NCI-H1048 (cell line): ENCODE measurements at places on chromosomes 13 and 19.

- no peak for DNase-seq
Observed at GRCh38 chr13:44072536-44072935, 192.8 kb downstream of the LACC1 start.

DNA sequence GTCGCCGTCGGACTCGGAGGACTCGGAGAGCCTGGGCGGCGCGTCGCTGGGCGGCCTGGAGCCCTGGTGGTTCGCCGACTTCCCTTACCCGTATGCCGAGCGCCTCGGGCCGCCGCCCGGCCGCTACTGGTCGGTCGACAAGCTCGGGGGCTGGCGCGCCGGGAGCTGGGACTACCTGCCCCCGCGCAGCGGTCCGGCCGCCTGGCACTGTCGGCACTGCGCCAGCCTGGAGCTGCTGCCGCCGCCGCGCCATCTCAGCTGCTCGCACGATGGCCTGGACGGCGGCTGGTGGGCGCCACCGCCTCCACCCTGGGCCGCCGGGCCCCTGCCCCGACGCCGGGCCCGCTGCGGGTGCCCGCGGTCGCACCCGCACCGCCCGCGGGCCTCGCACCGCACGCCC, 2.5 kb upstream of the GRWD1 start:
- no peak for DNase-seq

- no peak for DNase-seq
Observed at GRCh38 chr13:22240716-22241115, 569.8 kb downstream of the FGF9 start.

DNA sequence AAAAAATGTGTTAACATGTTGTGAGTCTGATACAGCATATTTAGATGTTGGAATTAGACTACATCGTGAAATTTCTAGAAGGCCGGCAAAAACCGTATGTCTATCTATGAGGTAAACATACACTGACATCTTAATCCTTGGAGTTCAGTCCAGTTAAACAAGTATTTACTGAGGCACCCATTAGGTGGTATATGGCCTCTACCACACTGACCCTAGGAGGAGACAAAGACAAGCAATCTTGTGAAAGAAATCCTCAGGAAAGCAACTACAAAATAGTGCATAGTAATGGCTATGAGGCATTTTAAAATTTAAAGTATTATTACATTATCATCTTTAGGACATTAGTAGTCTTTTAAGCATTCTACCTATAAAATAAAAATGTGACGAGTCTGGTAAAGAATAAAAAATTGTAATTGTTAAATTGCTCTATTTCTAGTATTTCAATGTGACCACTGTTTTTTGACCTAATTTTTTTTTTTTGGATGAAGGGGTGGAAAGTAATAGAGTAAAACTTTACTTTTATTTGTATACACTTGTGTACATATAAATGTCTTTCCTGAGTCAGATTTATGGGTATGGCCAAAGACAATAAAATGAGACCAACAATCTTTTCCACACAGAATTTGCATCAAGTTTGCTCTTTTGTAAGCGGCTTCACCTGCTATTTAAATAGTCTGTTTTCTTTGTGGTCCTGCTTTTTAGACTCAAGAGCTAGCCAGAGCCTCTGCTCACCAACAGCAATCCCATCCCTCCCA, 50.5 kb downstream of the KATNAL1 start:
- DNase-seq: no peak

DNA sequence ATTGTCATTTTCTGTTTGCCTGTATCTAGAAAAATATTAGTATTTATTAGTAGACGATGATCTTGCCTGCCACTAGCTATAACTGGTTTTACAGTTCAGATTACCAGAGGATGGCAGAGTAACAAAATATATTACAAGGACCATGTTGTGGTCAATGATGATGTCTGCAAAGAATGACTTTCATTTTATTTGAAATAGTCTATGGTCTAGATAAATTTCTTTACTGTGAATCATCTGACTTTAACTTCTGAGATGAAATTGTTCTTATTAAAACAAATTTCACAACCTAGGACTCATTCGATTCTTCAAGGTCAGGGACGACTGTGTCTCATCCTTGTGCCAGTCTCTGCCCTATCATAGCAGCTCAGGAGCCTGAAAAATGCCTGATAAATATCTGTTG, 637.8 kb upstream of the KLF12 start:
- no peak for DNase-seq

DNA sequence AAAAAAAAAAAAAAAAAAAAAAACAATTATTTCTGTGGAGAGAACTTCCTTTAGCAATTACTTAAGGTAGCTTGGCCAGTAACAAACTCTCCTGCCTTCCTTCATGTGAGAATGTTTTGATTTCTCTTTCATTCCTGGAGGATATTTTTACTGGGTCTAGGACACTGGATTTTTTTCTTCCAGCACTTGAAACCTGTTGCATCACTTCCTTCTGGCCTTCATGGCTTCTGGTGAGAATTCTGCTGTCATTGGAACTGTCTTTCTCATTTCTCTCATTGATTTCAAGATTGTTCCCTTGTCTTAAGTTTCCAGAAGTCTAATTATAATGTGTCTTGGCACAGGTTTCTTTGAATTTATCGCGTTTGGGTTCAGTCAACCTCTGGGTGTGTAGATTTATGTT, 19.3 kb upstream of the RAB20 start:
- DNase-seq: no peak

GRCh38 chr19:8629184-8629583, 1.2 kb upstream of the NFILZ start:
- no peak for DNase-seq
